RPMI7951 (cell line): ENCODE measurements at places on chromosomes 1 and 21. TPM values are rescaled to one million over a fixed set of nuclear protein-coding genes. Genes with fewer than 3 reads are reported as not detected.

GRCh38 chr1:190084552-190084951, 393.1 kb downstream of the BRINP3 start:
- DNase-seq: peak; percentile 0

GRCh38 chr1:182890927-182891610, 51.9 kb downstream of the DHX9 start:
- peak; percentile 3 for DNase-seq

GRCh38 chr1:25837262-25837875, 17.6 kb downstream of the MTFR1L start:
- no peak for DNase-seq

DNA sequence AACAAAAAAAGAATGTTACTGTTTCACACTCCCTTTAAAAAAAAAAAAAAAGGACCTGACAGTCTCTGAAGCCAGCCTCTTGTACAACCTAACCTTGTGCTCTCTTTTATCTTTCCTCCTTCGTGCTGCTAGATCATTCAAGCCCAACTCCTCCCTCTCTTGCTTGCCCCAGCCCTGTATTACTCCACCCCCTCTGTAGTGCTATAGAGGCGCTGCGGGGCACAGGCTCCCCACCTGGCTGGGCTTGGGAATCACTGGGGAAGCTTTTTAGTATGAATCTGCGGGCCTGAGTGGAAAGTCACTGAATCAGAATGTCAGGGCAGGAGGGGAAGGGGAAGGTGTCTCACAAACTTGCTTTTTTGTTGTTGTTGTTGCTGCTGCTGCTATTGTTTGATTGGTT, 383.7 kb upstream of the CAMK1G start:
- no peak for DNase-seq

The PCSK9 gene
- total RNA-seq: under 0.01 TPM in 1 of 2 replicates, not detected in the other
